Astrocyte of the spinal cord (primary cell): ENCODE measurements at places on chromosomes 16 and 17.

GRCh38 chr17:77560841-77561240 lies 397.7 kb upstream of the TNRC6C start:
- DNase-seq: no peak

- no peak for DNase-seq
Observed at GRCh38 chr17:19431691-19432090, 20.7 kb downstream of the RNF112 start.

GRCh38 chr17:2179615-2180295 lies 123.8 kb downstream of the SMG6 start:
- peak; percentile 98 for DNase-seq

GRCh38 chr16:381012-381788 lies 578 bp downstream of the PGAP6 start:
- no peak for DNase-seq

- no peak for DNase-seq
Observed at GRCh38 chr17:80444644-80444979, 29.6 kb downstream of the ENDOV start.

DNA sequence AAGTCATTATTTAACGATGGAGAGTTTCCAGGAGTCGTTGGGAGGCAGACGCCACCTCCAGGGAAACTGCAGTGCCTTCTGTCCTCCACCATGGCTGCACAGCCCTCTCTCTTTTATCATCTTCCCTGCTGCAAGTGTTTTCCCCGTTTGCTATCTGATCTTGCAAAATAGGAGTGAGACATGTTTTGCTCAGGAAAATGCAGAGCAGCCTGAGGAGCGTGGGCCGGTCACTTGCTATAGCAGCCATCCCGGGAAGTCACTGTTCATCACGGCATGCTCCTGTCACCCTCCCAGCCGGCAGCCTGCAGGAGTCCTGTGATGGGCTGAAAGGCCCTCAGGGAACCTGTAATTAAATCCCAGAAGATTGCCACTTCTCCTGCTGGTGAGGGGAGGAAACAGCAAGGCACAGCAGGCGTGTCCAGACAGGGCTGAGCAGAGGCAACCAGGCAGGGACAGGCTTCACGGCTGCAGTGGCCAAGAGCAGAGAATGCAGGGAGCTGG lies 143.1 kb downstream of the GSG1L start:
- no peak for DNase-seq

DNA sequence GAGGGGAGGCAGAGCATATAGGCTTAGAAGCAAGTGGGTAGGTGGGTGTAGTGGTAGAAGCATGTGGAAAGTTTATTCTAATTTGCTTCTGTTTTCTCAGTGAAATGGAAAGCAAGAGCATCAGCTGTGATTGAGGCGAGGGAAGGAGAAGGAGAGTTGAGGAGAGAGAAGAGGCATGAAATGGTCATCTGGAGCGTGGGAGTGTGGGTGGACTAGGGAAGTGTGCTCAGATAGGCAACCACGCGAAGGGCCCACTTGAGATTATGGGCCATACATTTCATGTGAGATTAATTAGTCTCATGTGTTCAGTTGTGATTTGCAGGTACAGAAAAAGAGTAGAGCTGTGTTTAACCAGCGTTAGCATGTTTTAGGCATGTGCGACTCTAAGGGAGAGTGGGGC lies 20.8 kb upstream of the CDC6 start:
- no peak for DNase-seq

GRCh38 chr17:49472527-49472926 lies 22.6 kb upstream of the NGFR start:
- no peak for DNase-seq

- DNase-seq: no peak
Observed at GRCh38 chr17:28484296-28484695, 10.9 kb downstream of the SLC13A2 start.

DNA sequence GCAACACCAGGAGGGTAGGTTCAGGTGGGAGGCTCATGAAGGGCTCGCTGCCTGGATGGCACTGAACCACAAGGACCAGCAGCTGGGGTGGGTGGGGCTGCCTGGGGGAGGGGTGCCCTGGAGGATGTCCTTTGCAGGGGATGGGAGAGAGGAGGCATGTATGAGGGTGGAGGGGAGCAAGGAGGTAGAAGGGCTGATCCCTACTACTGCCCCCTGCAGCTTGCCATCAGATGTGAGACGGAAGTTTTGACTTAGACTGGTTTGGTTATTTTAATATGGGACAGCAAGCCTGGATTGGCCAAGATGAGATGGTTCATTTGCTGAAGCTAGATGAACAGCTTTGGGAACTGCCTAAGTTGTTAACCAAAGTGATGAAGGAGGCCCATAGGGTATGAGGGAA lies 115.9 kb downstream of the SEC14L1 start:
- no peak for DNase-seq

DNA sequence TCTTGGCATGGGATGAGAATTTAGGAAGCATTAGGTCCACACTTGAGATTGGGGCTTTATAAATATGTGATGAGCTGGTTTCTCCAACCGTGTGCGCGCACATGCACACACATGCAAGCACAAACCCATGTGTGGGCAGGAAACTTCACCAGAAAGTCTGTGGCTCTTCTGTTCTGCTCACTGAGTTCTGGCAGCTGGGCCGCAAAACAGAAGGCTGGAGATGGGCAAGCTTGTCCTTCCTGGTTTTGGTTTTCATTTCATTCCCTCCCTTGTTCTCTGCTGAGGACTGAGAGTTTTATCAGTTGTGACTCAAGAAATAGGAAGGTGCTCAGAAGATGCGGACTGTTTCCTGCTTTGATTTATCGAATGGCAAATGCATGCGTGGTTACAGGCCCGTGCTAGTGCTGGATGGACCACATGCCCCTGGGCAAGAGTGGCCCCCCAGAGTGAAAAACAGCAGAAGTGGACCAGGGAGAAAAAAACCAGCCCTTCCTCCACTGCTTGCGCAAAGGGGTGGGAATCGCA lies 14.1 kb downstream of the MAP3K14 start:
- peak; percentile 73 for DNase-seq

- peak; percentile 52 for DNase-seq
Observed at GRCh38 chr16:14427371-14427948, 202.6 kb downstream of the PARN start.

- no peak for DNase-seq
Observed at GRCh38 chr16:67357561-67357960, 30.9 kb downstream of the LRRC36 start.

- peak; percentile 90 for DNase-seq
Observed at GRCh38 chr16:29290631-29291247, 115.8 kb downstream of the NPIPB11 start.
